Non-pigmented ciliary epithelial cell (primary cell): ENCODE measurements at places on chromosomes 5 and 9.

DNA sequence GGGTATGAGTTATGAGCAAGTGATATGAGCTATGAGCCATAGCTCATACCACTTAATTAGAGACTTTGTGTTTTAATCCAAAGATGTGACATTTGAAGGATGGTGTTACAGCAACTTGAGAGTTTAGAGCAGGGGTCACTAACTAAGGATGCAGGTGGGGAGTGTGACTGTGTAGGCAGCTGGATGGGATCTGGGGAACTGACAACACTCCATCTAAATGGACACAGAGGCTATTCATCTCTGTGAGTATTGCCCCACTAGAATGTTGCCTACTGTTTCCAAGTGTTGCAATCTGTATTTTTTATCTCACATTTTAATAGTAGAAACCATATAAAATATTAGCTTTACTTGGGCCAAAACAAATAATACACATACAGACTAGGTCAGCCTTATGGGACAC is 488.1 kb upstream of the DAB2 start:
- no peak for DNase-seq

DNA sequence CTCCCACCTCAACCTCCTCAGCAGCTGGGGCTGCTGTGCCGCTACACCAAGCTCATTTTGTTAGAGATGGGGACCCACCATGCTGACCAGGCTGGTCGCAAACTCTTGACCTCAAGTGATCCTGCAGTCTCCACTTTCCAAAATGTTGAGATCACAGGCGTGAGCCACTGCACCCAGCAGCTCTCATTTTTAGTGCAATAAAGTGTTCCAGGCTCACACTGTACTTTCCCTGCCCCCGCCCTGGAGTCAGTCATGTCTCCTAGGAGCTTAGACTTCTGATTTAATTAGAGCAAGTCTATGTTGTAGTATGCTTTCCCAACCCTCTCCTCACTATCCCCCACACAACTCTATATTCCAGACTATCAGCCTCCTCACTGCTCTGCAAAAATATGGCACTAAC is 238.0 kb upstream of the ACTBL2 start:
- no peak for DNase-seq

- DNase-seq: no peak
Observed at GRCh38 chr9:121685795-121686377, 34.5 kb downstream of the DAB2IP start.

- peak; percentile 82 for DNase-seq
Observed at GRCh38 chr5:177494346-177495195, 2.8 kb downstream of the PDLIM7 start.

DNA sequence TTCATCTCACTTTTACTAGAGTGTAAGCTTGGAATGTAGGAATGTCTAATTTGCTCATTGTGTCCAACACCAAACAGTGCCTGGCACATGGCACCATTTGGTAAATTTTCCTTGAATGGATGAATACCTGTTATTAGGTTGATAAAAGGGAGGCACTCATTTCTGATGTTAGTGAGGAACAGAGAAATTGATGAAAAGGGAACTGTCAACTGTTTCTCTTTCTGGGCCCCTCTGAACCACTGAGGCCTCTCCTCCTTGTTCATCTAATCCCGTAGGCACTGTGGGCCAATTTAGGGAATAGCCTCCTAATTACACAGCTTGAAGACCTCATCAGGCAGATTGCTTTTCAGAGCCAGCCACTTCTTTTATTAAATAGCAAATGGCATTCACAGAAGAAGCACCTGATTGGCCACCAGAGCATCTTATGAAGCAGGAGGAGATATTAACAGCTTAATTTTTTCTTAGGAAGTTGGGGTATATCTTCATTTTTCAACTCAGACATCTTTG is 22.6 kb downstream of the MRRF start:
- DNase-seq: no peak

GRCh38 chr9:36992501-36993316 is 41.4 kb downstream of the PAX5 start:
- DNase-seq: no peak

DNA sequence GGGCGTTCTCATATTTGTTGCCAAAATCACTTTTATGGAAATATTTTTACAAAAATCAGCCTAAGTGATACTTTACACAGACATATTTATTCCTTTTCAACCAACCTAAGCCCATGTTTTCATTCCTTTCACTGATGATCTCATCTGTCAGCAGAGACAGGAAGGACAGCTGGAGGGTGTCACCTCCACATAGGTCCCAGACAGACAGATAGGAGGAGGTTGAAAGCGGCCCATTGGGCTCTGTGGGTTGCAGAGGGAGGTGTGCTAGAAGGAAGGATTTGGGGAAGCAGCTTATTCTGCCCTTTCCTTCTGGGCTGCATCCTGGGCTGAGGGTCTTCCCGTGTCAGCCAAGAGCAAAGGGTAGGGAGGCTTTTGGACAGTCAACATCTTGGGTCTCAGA is 26.0 kb upstream of the SEMA4D start:
- no peak for DNase-seq

- DNase-seq: no peak
Observed at GRCh38 chr5:140367256-140368013, 7.4 kb downstream of the SLC4A9 start.

GRCh38 chr9:2486988-2487387 is 134.6 kb upstream of the VLDLR start:
- DNase-seq: no peak

GRCh38 chr9:121822093-121823085 is 171.0 kb downstream of the DAB2IP start:
- no peak for DNase-seq

DNA sequence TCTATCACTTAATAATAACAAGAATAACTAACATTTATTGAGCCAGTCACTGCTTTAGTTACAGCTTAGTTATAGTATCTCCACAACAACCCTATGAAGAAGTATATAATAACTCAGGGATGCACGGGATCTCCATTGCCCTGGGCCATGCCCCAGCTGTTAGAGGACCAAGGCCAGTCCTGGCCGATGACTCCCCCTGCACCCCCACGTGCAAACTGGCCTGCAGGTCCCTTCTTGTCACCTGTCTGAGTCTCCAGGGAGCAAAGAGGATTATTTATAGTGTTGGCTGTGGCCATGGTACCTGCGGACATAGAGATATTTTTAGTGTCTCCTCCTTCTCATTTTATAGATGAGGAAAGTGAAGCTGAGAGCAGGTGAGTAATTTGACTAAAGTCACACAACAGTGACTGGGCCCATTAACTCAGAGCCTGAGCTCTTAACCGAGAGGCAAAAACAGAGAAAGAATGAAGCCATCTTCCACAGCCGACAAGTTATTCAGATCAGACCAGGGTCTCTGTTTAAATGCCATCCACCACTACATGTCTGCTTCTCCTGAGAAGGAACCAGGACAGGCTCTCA is 94.4 kb downstream of the TMEM215 start:
- DNase-seq: no peak

DNA sequence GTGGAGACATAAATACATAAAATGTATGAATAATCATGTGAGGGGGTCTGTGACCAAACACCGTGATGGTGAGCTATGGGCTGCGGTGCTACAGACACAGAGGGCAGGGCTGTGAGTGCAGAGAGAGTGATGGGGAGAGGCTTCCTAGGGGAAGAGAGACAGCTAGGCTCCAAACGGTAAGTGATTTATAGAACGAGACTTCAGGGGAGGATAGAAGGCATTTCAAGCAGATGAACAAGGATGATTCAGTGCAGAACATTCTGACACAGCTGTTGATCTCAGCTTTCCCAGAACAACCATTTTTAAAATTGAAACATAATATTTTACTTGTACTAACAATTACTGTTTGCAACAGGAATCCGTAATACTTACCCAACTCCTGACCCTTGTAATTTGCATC is 100.7 kb downstream of the GAS1 start:
- peak; percentile 13 for DNase-seq

- no peak for DNase-seq
Observed at GRCh38 chr5:53130266-53130665, 20.7 kb upstream of the MOCS2 start.

- no peak for DNase-seq
Observed at GRCh38 chr9:36731068-36731956, 158.6 kb downstream of the MELK start.

DNA sequence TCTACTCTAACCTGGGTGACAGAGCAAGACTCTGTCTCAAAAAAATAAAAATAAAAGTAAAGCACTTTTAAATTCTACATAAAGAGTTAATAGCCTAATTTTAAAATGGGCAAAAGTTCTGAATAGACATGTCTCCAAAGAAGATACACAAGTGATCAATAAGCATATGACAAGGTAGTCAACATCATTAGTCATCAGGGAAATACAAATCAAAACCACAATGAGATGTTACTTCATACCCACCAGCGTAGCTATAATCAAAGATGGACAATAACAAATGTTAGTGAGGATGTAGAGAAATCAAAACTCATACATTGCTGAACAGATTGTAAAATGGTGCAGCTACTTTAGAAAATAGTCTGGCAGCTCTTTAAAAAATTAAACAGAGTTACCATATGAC is 64.1 kb downstream of the IQGAP2 start:
- DNase-seq: no peak

- no peak for DNase-seq
Observed at GRCh38 chr5:72115296-72115695, 8.0 kb downstream of the MAP1B start.

DNA sequence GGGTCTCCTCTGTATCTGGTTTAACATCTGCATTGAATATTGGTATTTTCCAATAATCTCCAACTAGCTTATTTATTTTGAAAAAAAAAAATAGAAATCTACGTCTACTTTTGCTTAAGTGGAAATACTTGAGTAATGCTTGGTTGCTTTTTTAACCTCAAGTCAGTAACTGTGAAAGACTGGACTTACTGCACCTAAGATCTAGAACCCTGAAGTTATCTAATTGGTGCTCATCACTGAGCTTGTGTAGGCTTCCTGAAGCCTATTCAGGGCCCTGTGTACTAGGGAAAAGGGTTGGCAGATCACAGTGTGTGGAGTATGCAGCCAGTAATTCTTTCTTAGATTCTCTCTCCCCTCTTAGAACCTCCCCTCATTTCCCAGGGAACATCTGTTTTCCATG is 16.2 kb downstream of the SLC1A1 start:
- DNase-seq: no peak

- no peak for DNase-seq
Observed at GRCh38 chr5:10860645-10861422, 99.8 kb upstream of the DAP start.

DNA sequence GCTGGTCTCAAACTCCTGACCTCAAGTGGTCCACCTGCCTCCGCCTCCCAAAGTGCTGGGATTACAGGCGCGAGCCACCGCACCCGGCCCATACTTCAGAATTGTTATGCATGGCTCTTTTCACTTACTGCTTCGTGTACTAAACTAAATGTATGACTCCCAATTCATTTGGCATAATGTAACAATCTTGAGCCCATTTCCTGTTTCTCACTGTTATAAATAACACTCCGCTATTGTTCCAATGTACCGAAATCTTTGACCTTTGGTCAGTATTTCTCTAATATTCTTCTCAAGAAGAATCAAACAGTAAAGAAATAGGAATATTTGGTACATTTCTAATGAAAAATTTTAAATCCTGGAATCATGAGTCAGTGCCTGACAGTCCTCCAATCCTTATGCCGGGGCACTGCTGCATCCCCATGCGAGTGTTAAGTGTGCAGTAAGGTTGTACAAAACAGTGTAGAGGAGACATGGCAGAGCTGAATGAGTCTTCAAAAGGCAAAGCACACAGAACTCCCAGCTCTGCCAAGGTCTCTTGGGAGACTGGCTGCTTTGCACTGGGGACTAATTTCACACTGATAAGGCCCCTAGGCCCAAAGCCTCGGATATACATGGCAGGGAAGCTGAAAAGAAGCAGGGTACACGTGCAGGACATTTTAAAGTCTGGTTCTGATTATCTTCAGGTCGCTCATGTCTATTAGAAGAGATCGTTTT is 58.4 kb downstream of the HABP4 start:
- no peak for DNase-seq

- DNase-seq: no peak
Observed at GRCh38 chr5:107396351-107396690, 274.4 kb downstream of the EFNA5 start.

DNA sequence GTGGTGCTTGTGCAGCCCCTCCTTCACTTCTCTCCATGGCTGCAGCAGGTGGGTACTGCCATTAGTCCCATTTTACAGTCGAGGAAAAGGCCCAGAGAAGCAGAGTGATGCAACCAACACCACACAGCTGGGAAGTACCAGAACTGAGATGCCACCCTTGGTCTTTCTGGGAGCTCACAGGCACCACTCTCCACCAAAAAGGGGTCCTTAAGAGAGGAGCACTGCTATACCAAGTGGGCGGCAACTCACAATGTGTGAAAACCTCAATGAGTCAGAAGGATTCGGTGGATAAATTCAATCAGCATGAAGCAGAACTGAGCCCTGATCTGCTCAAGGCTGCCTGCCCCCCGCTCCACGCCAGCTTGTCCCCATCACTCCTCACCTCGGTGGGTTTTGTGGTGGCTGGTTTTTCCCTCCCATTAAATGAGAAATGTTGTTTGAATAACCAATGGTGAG is 213.7 kb downstream of the FSTL4 start:
- DNase-seq: no peak

GRCh38 chr5:68431186-68431585 is 215.6 kb downstream of the PIK3R1 start:
- DNase-seq: no peak

- DNase-seq: no peak
Observed at GRCh38 chr9:75926385-75926784, 35.9 kb downstream of the PCSK5 start.
